ENCODE measurements at places on chromosomes 5 and 9.

GRCh38 chr9:30995956-30996738 is 1388.3 kb upstream of the ACO1 start:
- DNase-seq, result no peak

GRCh38 chr9:132201139-132201538 is 39.3 kb downstream of the NTNG2 start:
- DNase-seq, result no peak

DNA sequence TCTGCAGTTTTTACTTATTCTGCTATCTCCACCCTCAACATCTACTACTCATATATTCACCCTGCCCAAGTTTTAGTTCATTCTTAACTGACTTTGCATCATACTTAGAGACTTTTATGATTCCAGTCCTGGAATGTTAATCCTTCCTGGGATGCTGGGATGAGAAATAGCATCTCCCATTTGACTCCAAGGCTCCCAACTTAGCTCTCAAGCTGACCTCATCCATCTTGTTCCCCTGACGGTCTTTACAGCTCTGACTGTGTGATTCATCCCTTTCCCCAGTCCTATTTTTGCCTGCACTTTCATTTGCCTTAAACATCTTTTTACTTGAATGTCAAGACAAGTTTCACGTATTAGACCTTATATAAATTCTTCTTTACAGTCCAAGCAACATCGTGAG is 297.8 kb downstream of the EPB41L4A start:
- no peak for DNase-seq

DNA sequence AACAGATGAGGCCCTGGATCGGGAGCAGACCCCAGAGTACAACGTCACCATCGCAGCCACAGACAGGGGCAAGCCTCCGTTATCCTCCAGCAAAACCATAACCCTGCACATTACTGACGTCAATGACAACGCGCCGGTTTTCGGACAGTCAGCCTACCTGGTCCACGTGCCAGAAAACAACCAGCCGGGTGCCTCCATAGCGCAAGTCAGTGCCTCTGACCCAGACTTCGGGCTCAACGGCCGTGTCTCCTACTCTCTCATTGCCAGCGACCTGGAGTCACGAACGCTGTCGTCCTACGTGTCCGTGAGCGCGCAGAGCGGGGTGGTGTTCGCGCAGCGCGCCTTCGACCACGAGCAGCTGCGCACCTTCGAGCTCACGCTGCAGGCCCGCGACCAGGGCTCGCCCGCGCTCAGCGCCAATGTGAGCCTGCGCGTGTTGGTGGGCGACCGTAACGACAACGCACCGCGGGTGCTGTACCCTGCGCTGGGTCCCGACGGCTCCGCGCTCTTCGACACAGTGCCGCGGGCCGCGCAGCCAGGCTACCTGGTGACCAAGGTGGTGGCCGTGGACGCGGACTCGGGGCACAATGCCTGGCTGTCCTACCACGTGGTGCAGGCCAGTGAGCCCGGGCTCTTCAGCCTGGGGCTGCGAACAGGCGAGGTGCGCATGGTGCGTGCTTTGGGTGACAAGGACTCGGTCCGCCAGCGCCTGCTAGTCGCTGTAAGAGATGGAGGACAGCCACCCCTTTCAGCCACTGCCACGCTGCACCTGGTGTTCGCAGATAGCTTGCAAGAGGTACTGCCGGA is 1.6 kb upstream of the PCDHGA11 start:
- DNase-seq, result no peak

GRCh38 chr9:91659529-91660495 is 236.2 kb upstream of the NFIL3 start:
- peak; percentile 46 for DNase-seq

GRCh38 chr9:14529629-14530028 is 163.6 kb downstream of the ZDHHC21 start:
- DNase-seq, result no peak

DNA sequence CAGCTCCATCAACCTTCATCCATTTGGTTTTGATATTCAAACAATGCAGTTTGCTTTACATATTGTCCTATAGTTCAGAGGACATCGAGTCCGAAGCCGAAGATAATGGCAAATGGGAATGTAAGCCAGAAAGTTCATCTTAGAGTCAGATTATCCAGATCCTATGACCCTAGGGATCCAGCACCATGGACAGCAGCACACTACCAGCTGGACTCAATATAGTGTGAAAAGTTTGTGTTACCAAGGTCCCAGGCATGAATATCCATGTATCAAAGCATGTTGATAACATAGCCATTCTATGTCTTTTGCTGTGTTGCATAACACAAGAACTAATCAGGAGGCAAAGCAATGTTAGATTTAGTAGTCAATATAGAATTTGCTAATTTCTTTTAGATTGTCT is 46.3 kb downstream of the FSTL4 start:
- no peak for DNase-seq

- DNase-seq, result no peak
Measured at GRCh38 chr9:85859765-85860164, 81.2 kb upstream of the NAA35 start.

- DNase-seq, result peak; percentile 29
Measured at GRCh38 chr5:52989781-52990527, 802 bp downstream of the ITGA2 start.

- DNase-seq, result no peak
Measured at GRCh38 chr9:110029429-110029955, 178.5 kb downstream of the C9orf152 start.

- peak; percentile 32 for DNase-seq
Measured at GRCh38 chr9:94140791-94141790, 56.8 kb downstream of the PTPDC1 start.

GRCh38 chr5:146313027-146313426 is 25.6 kb upstream of the POU4F3 start:
- DNase-seq, result no peak

DNA sequence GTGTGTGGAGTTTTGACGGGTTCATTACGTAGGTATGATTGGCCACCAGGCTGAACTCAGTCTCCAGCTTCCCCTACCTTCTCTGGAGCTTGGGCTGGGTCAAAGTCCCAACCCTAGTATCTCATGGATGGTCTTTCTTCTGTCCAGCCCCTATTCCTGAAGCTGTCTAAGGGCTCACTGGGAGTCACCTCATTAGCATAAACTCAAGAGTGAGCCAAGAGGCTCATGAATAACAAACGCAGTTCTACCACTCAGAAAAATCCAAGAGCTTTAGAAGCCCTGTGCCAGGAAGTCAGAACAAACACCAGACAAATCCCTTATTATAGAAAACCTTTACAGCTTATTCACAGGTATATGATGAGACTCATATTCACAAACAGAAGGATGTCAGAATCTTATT is 180.3 kb upstream of the NFIL3 start:
- DNase-seq, result no peak

- DNase-seq, result no peak
Measured at GRCh38 chr5:54361691-54362411, 51.5 kb upstream of the ARL15 start.

DNA sequence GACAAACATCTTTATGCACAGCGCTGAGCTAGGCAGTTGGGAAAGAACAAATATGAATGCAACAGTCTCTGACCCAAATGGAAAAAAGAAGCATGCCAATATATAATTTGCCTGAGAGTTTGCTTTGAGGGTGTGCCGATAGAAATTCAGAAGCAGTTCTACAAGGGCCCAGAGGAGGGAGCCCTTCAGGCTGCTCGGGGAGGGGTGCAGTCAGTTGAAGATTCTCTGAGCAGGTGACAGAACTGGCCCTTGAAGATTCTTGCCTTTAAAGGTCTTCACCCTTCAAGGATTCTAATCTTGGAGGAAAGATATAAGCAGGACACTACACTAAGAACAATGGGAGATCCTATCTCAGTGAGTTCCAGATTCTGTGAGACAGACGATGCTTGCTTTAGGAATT is 3.7 kb upstream of the PAPPA start:
- DNase-seq, result peak; percentile 70

DNA sequence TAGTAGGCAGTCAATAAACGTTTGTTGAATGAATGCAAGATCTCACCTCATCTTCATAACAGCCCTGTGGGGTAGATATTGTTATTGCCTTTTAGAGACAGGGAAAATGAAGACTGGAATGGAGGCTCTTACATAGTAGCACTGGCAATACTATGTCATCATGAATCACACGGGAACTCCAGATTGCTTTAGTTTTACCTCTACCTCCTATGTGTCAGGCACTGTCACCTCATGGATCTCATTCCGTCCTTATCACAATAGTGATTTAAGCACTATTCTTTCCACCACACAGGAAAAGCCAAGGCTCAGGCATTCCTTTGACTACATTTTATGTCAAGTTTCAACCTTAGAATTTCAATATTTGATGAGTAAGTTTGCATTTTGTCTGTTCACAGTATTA is 2.9 kb upstream of the EPB41L4B start:
- DNase-seq, result no peak

- no peak for DNase-seq
Measured at GRCh38 chr5:56984445-56984844, 32.5 kb upstream of the MIER3 start.

GRCh38 chr5:65299861-65300260 is 181.9 kb downstream of the ADAMTS6 start:
- DNase-seq, result no peak

GRCh38 chr9:102225841-102226441 is 487.5 kb upstream of the GRIN3A start:
- DNase-seq, result no peak

DNA sequence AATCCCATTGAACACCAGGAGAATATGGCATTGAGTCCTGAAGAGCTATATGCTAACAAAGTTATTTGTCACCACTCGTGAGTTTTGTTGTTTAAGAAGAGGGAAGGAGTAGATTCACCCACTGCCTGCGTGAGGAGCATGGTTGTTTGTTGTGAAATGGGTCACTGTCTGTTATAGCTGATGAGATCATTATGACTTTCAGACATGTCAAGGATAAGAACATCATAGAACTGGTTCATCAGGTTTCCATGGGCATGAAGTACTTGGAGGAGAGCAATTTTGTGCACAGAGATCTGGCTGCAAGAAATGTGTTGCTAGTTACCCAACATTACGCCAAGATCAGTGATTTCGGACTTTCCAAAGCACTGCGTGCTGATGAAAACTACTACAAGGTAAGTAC is 76.9 kb downstream of the SYK start:
- DNase-seq, result no peak

DNA sequence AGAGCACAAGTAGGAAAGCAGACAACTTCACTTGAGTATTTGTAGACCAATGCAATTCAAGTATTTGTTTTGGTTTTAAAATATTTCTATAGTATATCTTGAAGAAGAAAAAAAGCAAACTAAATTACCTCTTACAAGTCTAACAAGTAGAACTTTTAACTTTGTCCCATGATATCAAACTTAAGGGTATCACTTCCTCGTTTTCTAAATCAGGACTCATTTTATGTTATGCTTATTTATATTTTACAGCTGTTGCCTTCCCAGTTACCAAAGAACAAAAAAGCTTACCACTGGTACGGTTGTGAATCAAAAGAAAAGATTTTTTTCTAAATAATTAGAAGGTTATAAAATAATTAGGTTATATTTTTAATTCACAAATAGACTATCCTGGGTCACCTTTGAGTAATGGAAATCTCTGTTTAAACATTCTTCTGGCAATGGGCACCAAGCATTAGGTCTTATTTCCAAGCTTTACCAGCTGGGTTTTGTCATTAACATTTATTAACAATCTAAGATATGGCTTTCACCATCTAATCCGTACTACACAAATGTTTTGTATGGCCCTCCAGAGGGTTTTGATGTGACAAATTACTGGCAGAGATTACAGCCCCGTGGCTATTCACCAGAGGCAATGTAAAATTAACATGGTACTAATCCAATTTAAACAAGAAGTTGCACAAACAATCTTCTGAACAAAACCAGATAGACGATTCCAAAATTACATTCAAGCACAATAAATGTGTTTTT is 63.6 kb downstream of the CEP120 start:
- DNase-seq, result no peak

GRCh38 chr9:91782708-91783214 is 167.3 kb downstream of the ROR2 start:
- no peak for DNase-seq

GRCh38 chr5:172412724-172413286 is 41.5 kb downstream of the SH3PXD2B start:
- no peak for DNase-seq

DNA sequence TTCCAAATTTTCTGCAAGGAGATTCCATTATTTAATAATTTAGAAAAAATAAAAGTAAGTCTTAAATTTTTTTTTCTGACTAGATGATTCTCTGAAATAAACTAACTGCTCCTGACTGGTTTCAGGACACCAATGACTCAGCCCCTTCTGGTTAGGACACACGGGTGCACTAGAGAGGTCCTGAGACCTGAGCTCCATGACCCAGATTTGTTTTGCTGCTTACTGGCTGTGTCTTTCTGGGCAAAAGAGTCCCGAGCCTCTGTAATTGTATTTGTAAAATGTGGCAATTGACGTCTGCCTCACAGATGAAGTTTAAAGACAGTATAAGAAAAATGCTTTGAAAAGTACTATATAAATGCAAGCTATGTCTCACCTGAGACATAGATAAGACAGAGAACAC is 89.1 kb downstream of the SLC24A2 start:
- DNase-seq, result no peak

GRCh38 chr5:115472271-115473025 is 72.1 kb downstream of the FEM1C start:
- peak; percentile 43 for DNase-seq

DNA sequence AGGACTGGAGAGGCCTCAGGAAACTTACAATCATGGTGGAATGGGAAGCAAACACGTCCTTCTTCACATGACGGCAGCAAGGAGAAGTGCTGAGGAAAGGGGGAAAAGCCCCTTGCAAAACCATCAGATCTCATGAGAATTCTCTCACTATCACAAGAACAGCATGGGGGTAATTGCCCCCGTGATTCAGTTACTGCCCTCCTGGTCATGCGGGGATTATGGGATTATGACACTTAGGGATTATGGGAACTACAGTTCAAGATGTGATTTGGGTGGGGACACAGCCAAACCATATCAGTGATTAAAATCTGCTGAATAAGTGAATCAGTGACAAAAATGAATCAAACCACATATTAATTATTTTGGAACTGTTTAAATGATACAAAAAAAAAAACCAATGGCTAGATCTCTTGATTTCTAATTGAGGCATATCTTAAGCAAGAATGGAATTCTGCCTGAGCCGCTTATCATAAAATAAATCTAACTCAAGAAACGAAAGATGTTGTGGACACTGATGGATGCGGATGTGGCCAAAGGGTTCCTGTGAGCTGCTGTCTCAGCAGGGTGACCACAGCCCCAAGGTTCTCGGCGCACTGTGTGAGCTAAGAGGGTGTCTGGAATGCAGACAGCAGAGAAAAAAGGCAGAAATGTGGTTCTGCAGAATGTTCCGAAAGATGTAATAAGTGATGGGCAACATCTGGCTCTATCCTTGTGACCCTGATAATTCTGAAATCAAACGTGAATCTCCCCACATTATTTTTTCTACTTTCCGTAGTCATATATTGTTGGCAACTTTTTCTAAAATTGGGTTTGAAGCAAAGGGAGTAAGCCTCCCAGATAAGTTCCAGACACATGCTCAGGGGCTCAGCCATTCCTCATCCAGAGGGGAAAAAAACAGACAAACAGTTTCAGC is 107.2 kb upstream of the ICE1 start:
- DNase-seq, result no peak

DNA sequence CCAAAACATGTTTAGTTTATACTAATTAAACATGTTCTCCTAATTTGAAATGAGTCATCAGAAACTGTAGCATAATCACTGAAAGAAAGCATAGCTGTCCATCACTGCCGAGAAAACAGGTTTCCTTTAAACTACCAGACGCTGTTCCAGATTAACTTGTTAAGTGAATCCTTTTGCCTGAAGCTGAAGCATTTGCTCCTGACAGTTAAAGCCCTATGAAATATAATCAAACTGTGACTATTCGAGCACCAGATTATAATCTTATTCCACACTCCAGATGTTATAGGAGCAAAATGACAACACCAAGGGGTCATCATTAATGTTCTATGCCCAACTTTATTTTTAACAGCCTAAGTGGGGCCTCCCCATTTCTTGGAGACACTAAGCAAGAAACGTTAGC is 86.0 kb upstream of the CTSL start:
- DNase-seq, result no peak

Measured in WERI-Rb-1 (cell line).